ENCODE measurements at places on chromosomes 5 and 9.

- no peak for DNase-seq
These were observed 8.4 kb upstream of the SH3TC2 start for GRCh38 chr5:149071216-149071615.

GRCh38 chr5:171969288-171969880 is 37.1 kb downstream of the FBXW11 start:
- no peak for DNase-seq

DNA sequence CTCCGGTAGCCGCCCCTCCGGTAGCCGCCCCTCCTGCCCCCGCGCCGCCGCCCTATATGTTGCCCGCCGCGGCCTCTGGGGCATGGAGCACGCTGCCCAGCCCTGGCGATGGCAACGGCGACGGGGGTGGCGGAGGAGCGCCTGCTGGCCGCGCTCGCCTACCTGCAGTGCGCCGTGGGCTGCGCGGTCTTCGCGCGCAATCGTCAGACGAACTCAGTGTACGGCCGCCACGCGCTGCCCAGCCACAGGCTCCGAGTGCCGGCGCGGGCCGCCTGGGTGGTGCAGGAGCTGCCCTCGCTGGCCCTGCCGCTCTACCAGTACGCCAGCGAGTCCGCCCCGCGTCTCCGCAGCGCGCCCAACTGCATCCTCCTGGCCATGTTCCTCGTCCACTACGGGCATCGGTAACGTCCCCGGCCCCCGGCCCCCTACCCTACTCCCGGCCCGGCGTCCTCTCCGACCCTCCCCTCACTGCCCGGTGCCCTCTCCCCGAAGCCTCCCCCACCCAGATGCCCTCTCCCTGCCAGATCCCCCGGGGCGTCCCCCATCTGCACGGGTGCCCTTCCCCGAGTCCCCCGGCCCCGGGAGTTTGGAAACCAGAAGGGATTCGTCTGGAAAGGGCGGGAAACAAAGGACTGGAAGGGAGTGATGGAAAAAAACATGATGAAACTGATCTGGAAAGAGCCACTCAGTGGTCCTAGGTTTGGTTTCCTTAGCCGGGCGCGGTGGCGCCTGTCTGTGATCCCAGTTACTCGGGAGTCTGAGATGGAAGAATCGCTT is 417 bp downstream of the SRD5A1 start:
- DNase-seq, result peak; percentile 22

DNA sequence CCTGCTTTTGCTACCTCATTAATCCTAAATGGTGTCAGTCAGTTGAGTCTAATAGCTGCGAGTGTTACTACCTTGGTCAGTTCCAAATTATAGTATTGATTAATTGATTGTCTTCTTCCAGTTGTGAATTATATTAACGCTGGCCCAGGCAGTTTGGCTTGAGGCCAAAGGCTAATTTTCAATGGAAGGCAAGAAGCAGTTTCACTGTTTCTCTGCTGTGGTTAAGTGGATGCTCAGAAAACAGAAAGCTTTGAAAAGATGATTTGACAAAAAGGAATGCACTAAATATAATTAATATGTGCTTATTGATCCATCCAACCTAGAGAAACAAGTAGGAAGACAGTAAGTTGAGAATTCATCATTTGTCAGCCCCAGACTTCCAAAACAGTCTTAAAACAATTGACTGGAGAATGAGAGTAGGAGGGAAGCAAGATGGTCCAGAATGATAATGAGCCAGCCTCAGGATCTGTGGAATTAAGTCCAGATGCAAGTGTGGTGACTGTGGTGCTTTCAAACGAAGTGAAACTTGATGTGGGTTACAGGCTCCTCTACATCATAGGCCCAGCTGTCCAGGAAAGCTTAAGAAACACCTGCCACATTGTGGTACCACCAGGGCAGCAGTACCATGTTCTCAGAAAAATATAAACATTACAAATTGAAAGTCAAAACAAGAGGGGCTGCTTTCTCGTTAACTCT is 1371.0 kb upstream of the DMAC1 start:
- DNase-seq, result no peak

DNA sequence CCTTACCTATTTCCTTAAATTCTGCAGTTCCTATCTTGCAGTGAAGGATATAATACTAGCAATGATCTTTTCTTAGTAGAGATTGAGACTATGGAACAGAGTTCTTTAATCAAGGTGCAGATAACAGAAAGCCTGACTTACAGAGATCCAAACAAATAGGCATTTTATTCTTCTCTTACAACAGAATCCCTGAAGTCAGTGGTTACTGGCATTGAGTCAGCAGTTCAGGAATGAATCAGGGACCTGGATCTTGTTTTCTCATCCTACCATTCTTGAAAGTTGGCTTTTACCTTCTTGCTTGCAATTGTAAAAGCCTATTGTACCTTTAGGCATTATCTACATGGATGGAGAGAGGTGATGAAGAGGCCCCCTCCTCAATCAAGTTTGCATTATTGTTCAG is 47.5 kb upstream of the TLE4 start:
- peak; percentile 60 for DNase-seq

- no peak for DNase-seq
These were observed 381.0 kb upstream of the IRX4 start for GRCh38 chr5:2263763-2264162.

DNA sequence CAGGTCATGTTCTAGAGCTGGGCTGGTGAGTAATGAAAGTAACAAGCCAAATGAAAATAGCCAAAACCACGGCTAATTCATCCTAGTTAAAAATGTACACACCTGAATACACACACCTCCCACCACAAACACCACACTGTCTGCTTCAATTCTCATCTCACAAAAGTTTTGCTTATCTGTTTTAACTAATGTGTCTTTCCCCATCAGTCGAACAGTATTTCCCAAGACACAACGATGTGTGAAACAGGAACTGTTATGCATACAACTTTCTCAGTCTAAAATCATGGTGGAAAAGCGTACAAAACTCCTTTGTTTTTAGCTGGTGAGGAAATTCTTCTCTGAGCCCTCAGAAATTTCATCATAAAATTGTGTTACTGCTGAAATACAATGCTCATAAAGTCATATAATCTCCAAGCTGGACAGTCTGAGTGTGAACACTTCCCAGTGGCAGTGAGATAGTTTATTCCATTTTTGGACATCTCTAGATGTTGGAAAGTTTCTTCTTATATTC is 242.4 kb downstream of the EFNA5 start:
- no peak for DNase-seq

GRCh38 chr9:133725886-133726285 is 12.3 kb downstream of the SARDH start:
- DNase-seq, result no peak

DNA sequence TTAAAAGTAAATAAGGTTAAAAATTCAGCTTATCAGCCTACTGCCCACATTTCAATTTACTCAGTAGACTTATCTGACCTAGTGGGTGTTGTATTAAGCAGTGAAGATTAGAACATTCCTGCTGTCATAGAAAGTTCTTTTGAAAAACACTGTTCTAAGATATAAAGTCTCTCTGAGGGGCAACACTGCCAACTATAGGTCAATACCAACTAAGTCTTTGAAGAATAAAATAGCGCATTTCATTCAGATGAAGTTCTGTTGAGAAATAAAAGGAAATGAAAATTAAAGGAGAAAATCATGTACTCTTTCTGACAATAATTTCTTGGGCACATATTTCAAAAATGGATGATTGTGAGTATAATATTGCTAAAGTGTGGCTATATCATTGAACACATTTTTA is 86.8 kb downstream of the PTPRD start:
- no peak for DNase-seq

DNA sequence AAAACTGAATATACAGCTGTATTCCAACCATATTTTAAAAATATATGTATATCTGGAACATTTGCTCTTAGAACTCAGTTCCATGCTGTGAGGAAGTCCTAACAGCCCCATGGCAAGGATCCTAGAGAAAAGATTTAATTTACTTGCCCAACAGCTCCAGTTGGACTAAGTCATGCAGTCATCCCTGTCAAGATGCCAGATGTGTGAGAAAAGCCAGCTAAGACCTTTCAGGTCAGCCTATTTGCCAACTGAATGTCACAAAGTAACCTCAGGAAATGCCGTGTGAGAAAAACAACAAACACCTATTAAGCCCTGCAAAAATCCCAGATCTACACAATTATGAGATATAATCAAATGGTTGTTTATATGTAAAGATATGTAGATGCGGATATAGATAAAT is 416.3 kb downstream of the NR2F1-AS1 start:
- DNase-seq, result peak; percentile 75

DNA sequence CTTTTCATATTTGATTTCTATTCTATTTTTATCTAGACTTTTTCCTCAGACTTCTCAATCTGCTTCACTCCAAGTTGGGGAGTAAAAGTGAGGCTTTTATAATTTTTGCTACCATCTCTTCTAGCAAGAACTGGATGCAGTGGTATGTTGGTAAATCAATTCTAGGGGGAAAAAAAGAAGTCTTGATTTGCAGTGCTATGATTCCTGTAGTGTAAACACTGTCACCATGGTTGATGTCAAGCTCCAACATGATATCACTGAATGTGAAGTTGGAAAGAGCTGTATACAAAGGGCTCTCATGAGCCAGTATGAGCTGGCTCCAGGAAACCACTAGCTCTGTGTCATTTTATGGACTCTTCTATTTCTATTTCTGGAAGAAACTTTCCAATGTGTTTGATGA is 439.2 kb downstream of the NTRK2 start:
- DNase-seq, result no peak

DNA sequence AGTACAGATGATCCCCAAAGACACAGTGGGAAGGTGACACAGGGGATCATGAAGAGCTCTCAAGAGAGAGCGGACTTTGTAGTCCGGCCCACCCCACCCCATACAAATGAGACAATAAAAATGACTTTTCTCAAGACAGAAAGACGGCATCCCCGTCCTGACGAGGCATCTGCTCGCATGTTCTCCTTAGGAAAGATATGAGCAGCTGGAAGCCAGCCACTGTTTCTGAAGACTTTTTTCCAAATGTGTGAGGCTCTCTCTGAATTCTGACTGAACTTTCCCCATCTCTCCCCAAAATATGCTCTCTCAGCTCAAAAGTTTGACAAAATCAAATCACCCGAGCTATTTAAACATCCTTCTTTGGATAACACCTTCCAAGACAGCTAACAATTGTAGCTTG is 105.2 kb downstream of the RFK start:
- no peak for DNase-seq

DNA sequence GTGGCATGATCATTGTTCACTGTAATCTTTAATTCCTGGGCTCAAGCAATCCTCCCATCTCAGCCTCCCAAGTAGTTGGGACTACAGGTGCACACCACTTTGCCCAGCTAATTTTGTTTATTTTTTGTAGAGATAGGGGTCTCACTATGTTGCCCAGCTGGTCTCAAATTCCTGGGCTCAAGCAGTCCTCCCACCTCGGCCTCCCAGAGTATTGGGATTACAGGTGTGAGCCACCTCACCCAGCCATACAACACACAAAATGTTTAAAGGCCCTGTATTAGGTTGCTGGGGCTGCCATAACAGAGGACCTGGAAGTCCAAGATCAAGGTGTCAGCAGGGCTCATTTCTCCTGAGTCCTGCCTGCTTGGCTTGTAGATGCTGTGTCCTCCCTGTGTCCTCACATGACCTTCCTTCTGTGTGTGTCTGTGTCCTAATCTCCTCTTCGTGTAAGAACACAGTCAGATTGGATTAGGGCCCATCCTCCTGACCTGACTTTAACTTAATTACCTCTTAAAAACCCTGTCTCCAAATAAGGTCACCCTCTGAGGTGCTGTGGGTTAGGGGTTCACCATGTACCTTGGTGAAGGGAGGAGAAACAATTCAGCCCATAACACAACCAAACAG is 5.4 kb downstream of the UBE2QL1 start:
- no peak for DNase-seq

- no peak for DNase-seq
These were observed 516.6 kb upstream of the CLINT1 start for GRCh38 chr5:158375531-158375930.

GRCh38 chr9:83061990-83062650 is 822 bp downstream of the RASEF start:
- DNase-seq, result peak; percentile 18

- DNase-seq, result peak; percentile 39
These were observed 44.7 kb upstream of the OTP start for GRCh38 chr5:77683171-77683732.

DNA sequence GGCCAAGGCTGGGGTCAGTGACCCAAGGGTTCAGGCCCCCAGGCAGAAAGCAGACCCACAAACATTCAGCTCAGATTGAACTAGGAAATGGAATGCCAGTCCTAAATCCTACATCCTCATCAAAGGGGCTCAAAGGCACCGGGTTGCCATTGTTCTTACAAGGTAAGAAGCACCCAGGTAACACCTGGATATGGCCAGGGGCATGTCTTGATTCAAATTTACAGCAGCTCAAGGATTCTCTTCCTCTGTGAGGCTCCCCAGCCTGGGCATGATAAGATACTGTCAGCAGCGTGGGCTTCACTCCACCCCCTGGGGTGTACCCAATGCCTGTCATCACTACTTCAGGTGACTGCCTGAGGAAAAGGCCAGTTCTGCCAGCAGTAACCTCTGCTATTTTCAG is 92.1 kb upstream of the FSTL4 start:
- DNase-seq, result no peak

GRCh38 chr5:36363101-36363500 is 61.4 kb upstream of the RANBP3L start:
- peak; percentile 43 for DNase-seq

GRCh38 chr9:136539427-136540421 is 6.1 kb downstream of the NOTCH1 start:
- no peak for DNase-seq

GRCh38 chr9:129946246-129946995 is 96.6 kb downstream of the FNBP1 start:
- DNase-seq, result no peak

DNA sequence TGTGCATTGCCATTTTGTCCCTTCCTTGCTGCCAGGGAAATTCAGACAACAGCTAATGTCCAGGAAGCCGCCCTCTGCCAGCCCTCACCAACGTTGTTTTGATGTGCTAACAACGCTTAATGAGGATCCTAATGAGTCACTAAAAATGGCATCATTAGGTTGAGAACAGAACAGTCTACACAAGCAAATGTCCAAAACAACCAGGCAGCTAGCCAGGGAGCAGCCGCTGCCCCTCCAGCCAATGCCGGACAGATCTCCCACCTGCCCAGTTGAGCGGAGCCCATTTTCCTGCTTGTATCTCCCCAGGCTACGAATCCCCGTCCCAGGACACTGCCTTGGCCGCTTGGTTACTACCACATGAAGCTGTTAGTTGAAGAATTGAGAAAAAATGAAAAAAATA is 40.4 kb upstream of the UNC5A start:
- no peak for DNase-seq

DNA sequence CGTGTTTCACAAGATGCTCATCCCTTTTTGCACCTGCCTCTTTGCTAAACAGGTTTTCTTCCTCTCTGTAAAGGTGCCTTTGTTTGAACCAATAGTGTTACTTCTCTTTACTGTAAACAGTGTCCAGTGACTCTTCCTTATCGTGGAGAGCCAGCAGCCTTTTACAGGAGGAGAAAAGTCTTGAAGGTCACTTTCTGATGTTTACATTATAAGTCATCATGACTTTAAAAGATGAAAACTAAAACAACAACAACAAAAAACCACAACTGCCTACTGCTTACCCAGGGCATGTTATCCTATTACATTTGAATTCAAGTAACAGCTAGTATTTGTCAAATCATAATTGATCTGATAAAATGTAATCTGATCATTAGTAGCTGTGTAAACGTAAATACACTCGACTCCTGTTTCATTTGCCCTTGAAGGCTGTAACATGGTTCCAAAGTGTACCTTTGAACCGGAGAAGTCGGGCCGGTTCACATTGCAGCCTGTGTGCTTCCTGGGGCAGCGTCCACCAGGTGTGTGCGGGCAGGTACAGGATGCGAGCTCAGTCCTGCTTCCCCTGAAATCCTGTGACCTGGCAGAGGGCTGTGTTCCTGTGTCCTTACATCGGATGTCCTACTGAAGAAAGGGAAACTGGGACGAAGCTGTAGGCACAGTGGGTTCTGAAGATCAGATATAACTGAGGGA is 118.1 kb downstream of the C9orf152 start:
- DNase-seq, result peak; percentile 26

All from IMR-90 (cell line).